ENCODE measurements at places on chromosomes 6 and 20.

- DNase-seq: peak; percentile 64
Observed at GRCh38 chr6:117449549-117450439, 24.1 kb upstream of the ROS1 start.

DNA sequence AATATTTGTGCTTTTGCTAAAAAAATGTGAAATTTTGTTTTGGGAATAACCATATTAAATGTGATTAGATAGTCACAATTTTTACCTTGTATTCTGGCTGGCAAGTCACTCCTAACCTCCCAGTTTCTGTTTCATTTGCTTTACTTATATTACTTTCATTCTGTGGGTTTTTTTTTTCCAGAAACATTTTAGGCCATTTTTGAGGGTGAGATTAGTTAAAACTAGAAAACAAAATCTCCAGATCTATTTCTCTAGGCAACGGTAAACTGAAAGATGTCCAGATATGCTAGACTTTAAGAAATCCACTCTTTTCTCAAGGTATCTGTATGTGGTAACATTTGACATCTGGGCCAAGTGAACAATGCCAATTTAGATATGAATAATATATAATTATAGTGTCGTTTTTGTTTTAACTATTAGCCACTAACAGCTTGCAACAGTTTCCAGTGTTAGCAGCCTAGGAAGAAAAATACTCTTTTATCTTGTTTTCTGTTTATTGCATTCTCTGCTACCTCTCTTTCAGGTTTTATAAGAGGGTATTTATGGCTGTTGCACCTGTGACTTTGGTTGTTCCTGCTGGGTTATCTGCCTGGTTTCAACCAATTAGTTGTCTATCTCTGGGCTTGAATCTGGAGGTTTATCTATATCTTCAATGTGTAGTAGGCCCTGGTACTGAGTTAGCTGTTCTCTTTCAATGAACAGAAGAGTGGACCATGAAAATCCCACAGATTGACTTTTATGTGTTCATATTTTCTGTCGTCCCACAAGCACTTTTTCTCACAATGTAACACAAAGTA, 260.9 kb downstream of the NKAIN2 start:
- DNase-seq: no peak

DNA sequence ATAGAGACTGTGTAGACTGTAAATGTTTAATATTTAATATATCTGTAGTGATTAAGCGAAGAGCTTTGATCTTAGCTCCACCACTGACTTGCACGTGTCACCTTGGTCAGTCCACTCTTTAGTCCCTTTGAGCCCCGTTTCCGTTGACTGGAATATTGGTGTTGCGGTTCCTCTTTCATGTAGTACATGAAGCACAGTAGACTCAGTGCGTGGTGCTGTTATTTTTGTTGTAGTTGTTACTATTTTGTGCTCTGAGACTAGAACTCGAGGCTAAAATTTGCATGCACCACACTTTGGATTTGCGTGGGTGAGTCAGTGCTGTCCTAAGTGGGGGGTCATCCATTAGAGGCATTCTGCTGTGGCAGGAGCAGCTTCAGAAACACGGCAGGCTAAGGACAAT, 291.4 kb downstream of the QKI start:
- DNase-seq: no peak

GRCh38 chr6:1406306-1407072, 17.1 kb downstream of the FOXF2 start:
- DNase-seq: no peak

GRCh38 chr6:92922216-92922806, 497.0 kb downstream of the EPHA7 start:
- DNase-seq: no peak

GRCh38 chr20:34024723-34025351, 31.1 kb downstream of the RALY start:
- no peak for DNase-seq

DNA sequence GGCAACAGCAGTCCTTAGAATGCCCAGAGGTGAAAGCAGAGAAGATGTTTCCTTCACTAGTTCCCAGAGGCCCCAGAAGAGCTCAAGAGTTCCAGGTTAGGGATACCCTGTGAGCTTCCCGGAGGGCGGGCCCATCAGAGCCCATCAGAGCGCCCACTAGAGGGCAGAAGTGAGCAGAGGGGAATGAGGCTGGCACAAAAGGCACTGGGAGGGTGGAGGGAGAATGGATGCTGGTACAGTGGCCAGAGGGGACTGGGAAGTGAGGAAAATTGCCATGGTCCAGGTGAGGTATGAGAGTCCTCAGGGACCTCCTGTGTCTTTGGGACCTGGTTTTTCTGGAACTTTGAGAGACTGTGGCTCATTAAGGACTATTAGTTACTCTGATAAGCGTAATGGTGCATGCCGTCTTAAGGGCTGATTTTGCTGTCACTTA, 57.3 kb downstream of the LINC00237 start:
- peak; percentile 33 for DNase-seq

GRCh38 chr6:161369339-161369738, 95.5 kb upstream of the AGPAT4 start:
- DNase-seq: no peak

DNA sequence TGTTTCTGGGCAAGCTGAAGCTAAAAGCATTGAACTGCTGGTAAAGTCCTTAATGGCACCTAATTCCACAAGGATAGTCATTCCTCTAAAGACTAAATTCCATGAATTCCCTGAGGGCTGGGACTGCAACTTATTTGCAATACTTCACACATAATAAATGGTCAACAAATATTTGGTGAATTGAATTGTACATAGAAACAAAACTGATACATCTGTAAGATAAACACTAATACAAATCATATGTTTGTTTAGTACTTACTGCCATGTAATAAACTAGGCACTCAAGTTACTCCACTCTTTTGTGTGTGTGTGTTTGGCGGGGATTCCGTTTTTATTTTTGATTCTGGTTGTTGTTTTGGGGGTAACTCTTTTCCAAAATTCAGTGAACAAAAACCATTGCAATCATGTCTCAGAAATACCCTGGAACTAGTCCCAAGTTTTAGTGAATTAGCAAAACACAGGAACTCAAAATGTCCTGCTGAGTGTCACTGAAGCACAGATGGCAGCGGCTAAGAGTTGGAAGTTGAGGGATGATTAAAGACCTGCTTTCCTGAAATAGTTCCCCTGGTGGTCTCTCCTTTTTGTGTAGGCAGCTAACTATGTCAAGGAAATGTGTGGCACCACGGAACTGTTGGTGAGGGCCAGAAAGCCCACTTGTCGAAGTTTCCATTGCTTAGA, 74.8 kb upstream of the SNRPB2 start:
- DNase-seq: no peak

DNA sequence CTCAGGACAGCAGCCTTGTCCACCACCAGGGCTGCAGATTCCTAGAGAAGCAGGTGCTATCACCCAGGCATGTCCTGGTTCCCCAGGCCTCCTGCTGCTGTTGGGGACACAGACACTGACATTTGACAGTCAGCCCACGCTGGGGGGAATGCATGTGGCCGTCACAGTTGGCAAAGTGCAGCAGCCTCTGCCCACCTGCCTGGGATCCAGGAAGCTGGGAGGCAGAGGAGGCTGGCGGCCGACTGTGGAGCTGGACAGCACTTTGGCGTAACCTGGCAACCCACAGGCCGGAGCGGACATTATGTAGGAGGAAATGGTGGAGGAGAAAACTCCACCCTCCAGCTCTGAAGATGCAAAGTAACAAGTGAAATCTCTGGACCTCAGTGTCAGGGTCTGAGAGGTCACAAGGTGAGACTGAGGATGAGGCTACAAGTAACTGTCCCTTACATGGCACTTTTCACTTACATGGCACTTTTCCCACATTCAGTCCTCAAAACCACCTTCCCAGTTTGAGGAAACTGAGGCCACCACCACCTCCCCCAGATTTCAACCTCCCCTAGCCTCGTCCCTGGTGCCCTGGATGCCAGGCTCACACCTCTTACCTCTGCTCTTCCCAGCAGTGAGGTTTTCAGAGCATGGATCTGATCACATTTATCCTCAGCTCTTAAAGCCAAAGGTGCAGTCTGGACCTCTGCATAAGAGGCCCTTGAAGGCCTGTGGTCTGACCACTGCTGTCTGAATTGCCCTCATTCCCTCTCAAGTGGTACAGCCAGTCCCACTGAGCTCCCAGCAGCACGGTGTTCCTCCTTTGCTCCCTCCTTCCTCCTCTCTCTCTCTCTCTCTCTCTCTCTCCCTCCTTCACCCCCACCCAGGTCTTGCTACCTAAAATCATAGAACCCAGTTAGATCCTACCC, 8.7 kb downstream of the MAP1LC3A start:
- DNase-seq: no peak

GRCh38 chr6:118923035-118923434, 11.9 kb downstream of the MCM9 start:
- DNase-seq: no peak

GRCh38 chr6:15206887-15207286, 39.0 kb upstream of the JARID2 start:
- no peak for DNase-seq

- no peak for DNase-seq
Observed at GRCh38 chr6:35260591-35261570, 1.3 kb downstream of the ZNF76 start.

DNA sequence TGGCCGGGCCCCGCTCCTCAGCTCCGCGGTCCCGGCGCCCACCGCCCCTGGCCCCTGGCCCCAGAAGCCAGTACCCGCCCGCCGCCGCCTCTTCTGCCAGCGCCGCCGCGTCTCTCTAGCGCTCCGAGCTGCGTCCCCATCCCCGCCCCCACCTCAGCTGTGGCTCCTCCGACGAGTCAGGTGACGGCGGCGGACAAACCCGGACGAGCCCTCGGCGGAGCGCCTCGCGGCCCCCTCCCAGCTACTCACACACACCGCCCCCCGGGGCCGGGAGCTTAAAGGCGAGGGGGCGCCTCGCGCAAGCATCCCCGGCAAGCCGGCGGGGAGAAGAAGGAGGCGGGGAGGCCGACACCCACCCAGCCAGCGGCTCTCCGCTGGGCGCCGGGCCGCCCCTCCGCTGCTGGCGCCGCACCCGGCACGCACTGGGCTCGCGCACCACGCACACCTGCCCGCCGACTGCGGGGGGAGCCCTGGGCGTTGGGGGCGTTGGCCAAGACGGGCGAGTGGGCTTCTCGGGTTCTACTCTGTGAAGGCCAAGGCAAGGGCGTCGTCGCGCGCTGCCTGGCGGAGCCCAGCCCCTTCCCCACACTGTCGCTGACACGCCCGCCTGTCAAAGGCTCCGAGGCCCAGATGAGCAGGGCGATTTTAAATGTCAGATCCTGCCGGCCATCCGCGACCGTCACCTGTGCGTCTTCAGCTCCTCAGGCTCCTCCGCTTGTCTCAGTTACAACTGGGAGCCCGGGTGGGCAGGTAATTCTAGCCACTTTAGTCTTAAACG, at the start of gene SNAP91:
SNAP91 (minus strand) TSS at position 132 of the 778 bp plus-strand sequence. CDS start 1,174 bp downstream, outside the sequence.
- no peak for DNase-seq

- no peak for DNase-seq
Observed at GRCh38 chr6:14337152-14337551, 219.6 kb downstream of the CD83 start.

GRCh38 chr6:86508230-86508629, 429.1 kb upstream of the HTR1E start:
- no peak for DNase-seq

GRCh38 chr6:135568379-135568778, 70.8 kb upstream of the AHI1 start:
- peak; percentile 25 for DNase-seq

DNA sequence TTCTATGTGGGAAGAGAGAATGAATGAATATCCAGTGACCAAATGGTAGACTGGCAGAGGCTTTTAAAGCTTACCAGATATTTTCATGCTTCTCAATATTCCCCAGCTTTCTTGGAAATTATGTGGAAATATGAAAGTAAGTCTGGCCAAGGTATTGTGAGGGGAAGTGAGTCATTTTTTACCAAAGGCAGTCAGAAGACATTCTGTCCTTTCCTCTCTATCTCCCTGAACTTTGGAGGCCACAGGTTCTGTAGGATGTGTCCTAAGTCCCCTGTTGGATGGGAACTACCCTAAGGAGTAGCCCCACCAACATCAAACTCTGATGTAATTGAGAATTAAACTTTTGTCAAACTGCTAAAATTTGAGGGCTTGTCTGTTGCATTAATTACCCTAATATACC, 593.8 kb upstream of the NRSN1 start:
- DNase-seq: no peak

- no peak for DNase-seq
Observed at GRCh38 chr6:113719064-113719463, 138.1 kb upstream of the MARCKS start.

- no peak for DNase-seq
Observed at GRCh38 chr6:112879920-112880413, 532.8 kb downstream of the RFPL4B start.

DNA sequence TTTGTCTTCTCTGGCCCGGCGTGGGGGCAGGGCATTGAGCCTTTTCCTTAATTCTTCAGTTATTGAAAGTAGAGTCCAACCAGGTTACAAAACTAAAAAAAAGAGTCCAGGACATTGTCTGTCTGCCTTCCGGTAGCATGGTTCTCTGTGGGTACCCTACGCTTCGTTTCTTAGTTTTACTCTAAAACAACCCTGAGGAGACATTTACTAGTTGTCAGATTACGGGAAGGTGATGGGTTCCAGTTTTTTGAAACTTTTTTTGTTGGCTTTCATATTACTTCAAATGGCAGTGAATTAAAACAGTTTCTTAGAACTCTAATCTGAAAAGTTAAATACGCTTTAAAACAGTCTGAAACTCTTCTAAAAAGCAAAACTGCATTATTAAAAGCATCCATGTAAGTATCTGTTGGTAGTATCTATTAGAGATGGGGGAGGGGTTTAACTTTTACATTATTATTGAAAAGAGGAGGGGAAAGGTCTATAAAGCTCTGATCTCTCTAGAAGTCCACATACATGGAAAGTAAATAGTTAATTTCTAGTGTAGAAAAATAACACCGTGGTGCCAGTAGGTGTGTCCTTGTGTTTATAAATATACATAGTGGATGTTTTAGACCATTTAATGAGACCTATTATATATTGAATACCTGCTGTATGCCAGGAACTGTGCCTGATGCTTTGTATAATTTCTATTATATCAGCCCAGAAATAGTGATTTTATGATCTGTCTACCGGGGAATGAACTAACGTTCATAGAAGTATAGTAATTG, 2.2 kb downstream of the BICRAL start:
- no peak for DNase-seq

- no peak for DNase-seq
Observed at GRCh38 chr20:55830121-55830827, 175.0 kb downstream of the CBLN4 start.

DNA sequence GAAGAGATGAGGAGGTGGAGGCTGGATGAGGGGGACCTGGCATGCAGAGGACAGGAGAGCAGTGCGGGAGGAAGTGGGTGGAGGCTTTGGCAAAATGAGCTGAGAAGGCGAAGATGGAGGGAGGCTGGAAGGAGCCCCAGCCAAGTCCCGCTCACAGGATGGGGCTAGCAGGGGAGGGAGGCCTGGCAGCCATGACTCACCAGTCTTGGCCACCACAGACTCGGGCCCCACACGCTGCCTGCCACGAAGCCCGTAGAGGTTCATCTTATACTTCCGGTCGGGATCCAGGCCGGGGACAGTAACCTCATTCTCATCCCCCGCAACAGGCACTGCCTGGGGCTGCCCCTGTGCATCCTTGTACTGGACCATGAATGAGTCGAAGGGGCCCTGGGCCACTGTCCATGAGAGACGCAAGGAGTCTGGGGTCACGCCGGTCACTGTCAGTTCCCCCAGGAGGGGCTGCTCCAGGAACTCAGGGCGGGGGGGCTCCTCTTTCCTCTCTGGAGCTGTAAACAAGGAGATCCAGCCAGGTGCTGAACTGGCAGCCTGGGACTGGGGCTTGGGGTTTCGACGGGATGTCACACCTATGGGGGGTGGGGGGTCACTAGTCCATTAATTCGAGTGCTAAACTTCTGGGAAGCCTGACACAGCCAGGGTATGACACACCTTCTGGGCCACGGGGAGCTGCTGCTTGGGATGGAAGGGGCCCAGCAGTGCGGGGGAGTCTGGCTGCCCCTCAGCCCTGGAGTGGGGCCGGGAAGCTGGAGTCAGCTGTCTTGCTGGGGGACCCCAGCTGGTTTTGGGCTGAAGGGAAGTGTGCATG, 27.8 kb downstream of the TNXB start:
- DNase-seq: no peak

Measured in activated gamma-delta T cell treated with Interleukin-2 at 50 U/mL for 16 hours (primary cell).